Colonic mucosa (tissue), 4 donors: ENCODE measurements at places on chromosomes 3 and 15.

GRCh38 chr3:73031573-73032103 lies 29.8 kb upstream of the EBLN2 start:
- no peaks in the 10 kb centered on the region for H3K36me3 ChIP-seq
- DNase-seq: no peak
- peaks cover 9% of the 10 kb centered on the region for H3K4me1 ChIP-seq
- H3K4me3 ChIP-seq: no peak overlapping the region
- H3K27me3 ChIP-seq: no peaks in the 10 kb centered on the region

- no peak overlapping the region for H3K4me3 ChIP-seq
- no peaks in the 10 kb centered on the region for H3K4me1 ChIP-seq
- no peaks in the 10 kb centered on the region for H3K27me3 ChIP-seq
- no peaks in the 10 kb centered on the region for H3K36me3 ChIP-seq
- DNase-seq: no peak
Observed at GRCh38 chr3:81530180-81530939, 231.1 kb downstream of the GBE1 start.

GRCh38 chr15:74062671-74063070 lies 19.7 kb downstream of the GOLGA6A start:
- no peaks in the 10 kb centered on the region for H3K27me3 ChIP-seq
- no peak overlapping the region for H3K27ac ChIP-seq
- no peaks in the 10 kb centered on the region for H3K4me1 ChIP-seq
- no peaks in the 10 kb centered on the region for H3K36me3 ChIP-seq

DNA sequence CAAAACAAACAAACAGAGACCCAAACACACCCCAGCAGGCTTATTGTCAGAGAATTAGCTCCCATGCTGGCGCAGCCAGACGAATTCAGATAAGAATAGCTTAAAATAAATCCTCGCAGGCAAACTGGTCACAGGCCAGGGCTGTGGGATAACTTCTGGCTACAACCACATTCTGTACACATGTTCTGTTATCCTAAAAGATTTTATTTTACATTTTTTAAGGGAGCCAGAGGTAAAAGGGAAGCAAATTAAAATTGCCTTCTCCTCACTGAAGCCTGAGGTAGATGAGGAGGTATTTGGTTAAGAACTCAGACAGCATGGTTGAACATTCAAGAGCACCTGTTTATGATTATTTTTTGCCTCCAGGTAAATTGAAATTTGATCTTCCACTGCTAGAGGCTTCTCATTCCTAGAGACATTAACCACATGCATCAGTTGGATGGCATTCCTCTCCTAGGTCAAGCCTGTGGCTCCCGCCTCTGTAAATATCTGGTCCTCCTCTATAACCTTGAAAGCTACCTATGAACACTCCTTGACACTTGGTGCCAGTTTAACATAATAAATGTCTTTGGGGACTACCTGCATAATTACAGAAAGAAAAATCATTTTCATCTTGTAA lies 190.3 kb downstream of the SATB1 start:
- no peak for DNase-seq
- H3K27me3 ChIP-seq: no peaks in the 10 kb centered on the region
- H3K36me3 ChIP-seq: no peaks in the 10 kb centered on the region
- no peak overlapping the region for H3K4me3 ChIP-seq

DNA sequence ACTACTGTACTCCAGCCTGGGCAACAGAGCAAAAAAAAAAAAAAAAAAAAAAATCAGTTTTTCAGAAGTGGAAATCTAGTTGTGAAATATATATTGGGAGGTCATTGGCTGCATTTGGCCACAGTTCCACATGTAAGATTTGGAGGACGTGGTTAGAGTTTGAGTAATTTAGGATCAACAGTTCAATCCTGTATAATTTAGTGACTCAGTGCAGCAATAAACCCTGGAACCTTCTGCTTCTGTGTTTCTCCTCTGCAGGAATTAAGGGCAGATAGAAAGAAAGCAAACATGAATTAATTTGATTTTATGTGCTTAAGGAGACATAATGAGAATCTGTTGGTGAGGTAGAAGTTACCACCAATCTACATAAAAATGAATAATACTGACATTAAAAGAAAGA lies 347.0 kb downstream of the PTPRG start:
- H3K36me3 ChIP-seq: no peaks in the 10 kb centered on the region
- no peaks in the 10 kb centered on the region for H3K27me3 ChIP-seq
- H3K27ac ChIP-seq: no peak overlapping the region

DNA sequence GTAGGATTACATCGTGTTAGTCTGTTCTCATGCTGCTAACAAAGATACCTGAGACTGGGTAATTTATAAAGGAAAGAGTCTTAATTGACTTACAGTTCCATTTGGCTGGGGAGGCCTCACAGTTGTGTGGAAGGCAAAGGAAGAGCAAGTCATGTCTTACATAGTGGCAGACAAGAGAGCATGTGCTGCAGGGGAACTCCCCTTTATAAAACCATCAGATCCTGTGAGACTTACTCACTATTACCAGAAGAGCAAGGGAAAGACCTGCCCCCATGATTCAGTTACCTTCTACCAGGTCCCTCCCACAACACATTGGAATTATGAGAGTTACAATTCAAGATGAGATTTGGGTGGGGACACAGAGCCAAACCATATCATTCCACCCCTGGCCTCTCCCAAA lies 3.4 kb downstream of the SLC25A26 start:
- H3K27me3 ChIP-seq: no peaks in the 10 kb centered on the region
- no peak overlapping the region for H3K4me3 ChIP-seq
- no peak for DNase-seq

DNA sequence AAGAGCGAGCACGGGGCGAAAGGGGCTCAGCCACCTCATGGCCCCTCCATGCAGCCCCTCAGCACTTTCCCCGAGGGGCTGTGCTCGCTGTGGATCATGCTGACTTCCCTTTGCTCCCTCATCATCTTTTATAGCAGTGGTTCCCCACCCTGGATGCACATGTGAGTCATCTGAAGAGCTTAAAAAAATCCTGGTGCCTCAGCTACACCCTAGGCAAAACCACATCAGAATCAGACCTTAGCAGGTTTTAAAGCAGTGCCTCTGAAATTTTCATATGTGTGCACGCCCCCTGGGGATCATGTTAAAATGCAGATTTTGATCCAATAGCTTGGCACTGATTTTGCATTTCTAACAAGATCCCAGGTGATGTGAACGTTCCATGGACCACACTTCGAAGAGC lies 50.9 kb downstream of the FEM1B start:
- H3K27me3 ChIP-seq: no peaks in the 10 kb centered on the region
- no peak for DNase-seq
- H3K4me3 ChIP-seq: no peak overlapping the region
- H3K27ac ChIP-seq: no peak overlapping the region
- H3K4me1 ChIP-seq: no peaks in the 10 kb centered on the region
- H3K36me3 ChIP-seq: no peaks in the 10 kb centered on the region

DNA sequence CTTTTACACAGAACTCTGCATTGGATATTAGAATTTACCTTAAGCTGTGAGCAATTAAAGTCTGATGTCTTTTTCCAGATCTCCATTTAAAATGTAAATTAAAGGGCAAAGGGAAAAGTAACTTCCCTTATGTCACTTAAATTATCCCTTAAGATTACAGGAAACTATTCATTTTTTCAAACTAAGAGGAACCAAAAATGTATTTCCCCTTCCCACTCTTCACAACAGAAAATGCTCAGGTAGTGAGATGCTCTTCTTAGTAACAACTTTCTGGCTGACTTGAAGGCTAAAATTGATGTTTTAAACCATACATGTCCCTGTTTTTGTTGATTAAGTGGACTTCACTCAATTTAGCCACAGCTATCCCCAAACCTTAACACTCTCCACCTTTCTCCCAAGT lies 17.6 kb downstream of the RSL24D1 start:
- H3K4me1 ChIP-seq: no peaks in the 10 kb centered on the region
- H3K36me3 ChIP-seq: peaks cover 6% of the 10 kb centered on the region
- no peak for DNase-seq

DNA sequence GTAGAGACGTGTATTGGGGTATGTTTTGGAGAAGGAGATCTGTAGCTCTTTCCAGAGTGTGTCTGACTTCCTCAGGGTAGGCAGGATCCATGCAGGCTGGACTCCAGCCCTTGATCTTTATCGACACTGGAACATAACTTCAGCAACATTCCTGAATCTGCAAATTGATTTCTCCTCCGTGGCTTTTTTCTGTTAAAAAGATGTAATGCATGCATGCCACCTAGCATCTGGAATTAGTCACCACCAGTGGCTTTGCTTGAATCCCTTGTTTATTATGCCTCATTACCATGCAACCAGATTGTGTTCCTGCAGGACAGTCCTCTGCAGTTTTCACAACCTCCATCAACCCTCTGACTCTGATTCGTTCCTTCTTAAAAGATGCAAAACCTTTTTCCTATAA lies 86.1 kb downstream of the CCNL1 start:
- peaks cover 3% of the 10 kb centered on the region for H3K4me1 ChIP-seq
- no peaks in the 10 kb centered on the region for H3K27me3 ChIP-seq
- H3K36me3 ChIP-seq: no peaks in the 10 kb centered on the region
- no peak overlapping the region for H3K27ac ChIP-seq
- H3K4me3 ChIP-seq: no peak overlapping the region

DNA sequence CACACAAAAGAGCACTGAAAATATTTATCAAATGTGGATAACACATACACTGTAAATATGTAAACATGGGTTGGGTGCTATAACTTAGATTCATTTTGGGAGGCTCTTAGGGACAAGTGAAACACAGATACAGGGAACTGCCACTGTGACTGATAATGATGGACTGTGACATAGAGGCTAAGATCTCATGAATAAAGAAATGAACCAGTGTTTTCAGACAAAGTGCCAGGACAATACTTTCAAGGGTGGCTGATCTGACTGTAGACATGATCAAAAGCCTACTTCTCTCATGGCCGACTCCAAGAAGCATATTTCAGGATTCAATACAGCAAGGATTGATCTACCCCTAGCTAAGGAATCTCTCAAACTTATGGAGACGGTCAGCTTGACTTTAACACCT lies 353.8 kb downstream of the FGF12 start:
- H3K4me1 ChIP-seq: no peaks in the 10 kb centered on the region
- no peaks in the 10 kb centered on the region for H3K36me3 ChIP-seq
- H3K27ac ChIP-seq: no peak overlapping the region

DNA sequence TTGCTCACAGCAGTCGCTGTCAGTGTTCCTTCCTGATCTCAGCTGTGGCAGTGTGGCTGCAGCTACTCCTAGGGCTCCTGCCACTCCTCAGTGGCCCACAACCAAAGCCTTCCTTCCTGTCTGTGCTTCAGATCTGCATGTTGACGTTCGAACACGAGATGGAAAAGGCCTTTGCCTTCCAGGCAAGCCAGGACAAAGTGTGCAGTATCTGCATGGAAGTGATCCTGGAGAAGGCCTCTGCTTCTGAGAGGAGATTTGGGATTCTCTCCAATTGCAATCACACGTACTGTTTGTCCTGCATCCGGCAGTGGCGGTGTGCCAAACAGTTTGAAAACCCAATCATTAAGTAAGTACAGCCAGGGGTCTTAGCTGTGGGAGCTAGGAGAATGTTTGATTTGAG lies 17.8 kb downstream of the MKRN2 start:
- no peak overlapping the region for H3K4me3 ChIP-seq
- no peak overlapping the region for H3K27ac ChIP-seq
- no peak for DNase-seq
- no peaks in the 10 kb centered on the region for H3K27me3 ChIP-seq

- H3K4me1 ChIP-seq: no peaks in the 10 kb centered on the region
- DNase-seq: no peak
- no peak overlapping the region for H3K4me3 ChIP-seq
- H3K27ac ChIP-seq: no peak overlapping the region
Observed at GRCh38 chr3:181773921-181774320, 62.2 kb downstream of the SOX2 start.

- H3K4me3 ChIP-seq: no peak overlapping the region
- H3K27ac ChIP-seq: no peak overlapping the region
- no peaks in the 10 kb centered on the region for H3K4me1 ChIP-seq
- DNase-seq: no peak
- no peaks in the 10 kb centered on the region for H3K27me3 ChIP-seq
- no peaks in the 10 kb centered on the region for H3K36me3 ChIP-seq
Observed at GRCh38 chr3:8518138-8518537, 16.5 kb downstream of the LMCD1 start.

DNA sequence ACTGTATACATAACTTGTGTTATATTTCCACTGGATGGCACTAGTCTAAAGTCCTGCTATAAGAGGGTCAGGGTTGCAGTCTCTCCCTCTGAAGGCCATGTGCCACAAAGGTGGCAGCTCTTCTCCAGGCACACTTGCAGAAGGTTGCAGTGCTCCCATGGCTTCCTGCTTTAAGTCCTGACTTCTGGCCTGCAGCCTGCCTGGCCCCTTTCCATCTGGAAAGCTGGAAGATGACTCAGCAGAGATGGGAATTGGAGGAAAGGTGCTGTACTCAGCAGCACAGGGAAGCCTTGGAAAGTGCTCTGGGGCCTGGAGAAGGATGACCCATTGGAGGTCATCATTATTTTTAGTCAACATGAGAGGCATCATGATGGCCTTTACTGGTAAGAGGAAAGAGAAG lies 40.9 kb upstream of the MRPL3 start:
- no peak overlapping the region for H3K27ac ChIP-seq
- no peaks in the 10 kb centered on the region for H3K4me1 ChIP-seq
- no peaks in the 10 kb centered on the region for H3K27me3 ChIP-seq
- no peak overlapping the region for H3K4me3 ChIP-seq
- peak; percentile 17 for DNase-seq

GRCh38 chr3:33016846-33017405 lies 65.5 kb downstream of the CCR4 start:
- no peaks in the 10 kb centered on the region for H3K4me1 ChIP-seq
- no peak overlapping the region for H3K27ac ChIP-seq
- DNase-seq: no peak
- peaks cover 17% of the 10 kb centered on the region for H3K36me3 ChIP-seq

DNA sequence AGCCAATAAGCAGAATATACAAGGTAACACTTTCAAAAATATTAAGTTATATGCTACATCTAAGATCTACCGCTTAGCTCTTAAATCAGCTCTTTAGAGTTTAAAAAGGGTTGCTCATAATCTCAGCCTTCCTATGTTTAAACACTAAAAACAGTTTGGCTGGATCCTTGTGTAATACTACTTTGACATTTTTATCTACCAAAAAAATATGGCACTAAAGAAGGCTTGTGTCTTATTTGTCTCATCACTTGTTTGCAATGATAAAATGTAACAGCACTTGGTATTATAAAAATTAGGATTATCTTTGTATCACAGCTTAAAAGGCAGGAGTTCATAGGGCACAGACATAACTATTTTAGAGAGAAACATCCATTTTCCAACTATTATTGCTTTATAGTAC lies 9.8 kb downstream of the ANKRD28 start:
- H3K27me3 ChIP-seq: no peaks in the 10 kb centered on the region
- no peak overlapping the region for H3K4me3 ChIP-seq
- H3K27ac ChIP-seq: no peak overlapping the region
- H3K4me1 ChIP-seq: no peaks in the 10 kb centered on the region
- H3K36me3 ChIP-seq: no peaks in the 10 kb centered on the region
- DNase-seq: no peak
